ENCODE measurements at places on chromosomes 2 and 18.

DNA sequence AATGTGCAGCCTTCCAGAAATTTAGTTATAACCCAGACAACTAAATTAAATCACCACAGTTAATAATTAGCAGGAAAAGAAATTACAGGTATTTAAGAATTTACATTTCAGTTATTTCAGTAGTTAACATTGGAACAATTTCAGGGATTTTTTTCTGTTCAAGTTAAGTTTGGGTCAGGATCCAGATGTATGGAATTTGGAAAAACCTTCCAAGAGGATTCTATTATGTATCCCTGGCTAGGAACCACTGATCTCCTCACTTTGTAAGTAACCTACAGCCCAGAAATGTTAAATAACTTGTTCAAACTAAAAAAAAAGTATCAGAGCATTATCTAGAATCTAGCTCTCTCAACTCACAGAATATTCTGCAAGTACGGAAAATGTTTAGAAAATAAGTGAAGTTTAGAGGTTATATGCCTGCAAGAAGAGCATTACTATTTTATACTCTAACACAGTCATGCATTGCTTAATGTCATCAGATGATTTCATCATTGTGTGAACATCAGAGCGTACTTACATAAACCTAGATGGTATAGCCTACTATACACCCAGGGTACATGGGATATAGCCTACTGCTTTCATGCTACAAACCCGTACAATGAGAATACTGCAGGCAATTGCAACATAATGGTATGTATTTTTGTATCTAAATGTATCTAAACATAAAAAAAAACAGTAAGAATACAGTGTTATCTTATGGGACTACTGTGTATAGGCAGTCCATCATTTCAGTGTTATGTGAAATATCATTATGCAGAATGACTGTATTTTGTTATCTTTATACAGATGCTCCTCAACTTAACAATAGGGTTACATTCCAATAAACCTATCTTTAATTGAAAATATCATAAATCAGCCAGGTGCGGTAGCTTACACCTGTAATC is 6.1 kb downstream of the NCKAP1 start:
- no peak for DNase-seq

- DNase-seq: no peak
These were observed 196.1 kb upstream of the CTAGE1 start for GRCh38 chr18:22613788-22614187.

DNA sequence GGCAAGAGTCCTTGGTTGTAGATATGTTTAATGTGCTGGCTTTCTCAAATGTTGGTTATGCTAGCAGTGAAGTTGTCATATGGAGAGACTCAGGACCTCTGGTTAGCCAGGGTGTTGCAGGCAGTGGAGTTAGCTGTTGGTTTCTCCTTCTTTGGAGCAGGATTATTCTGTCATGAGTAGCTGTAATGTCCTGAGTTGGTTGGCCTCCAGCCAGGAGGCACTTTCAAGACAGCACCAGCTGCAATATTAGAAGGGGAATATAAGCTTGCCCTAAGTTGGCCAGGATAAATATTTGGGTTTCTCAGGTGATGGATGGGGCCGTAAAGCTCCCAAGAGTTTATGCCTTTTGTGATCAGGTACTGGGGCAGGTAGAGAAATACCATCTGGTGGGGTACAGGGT is 65.5 kb downstream of the MSTN start:
- no peak for DNase-seq

- no peak for DNase-seq
These were observed 30.1 kb downstream of the PLEKHA3 start for GRCh38 chr2:178510384-178510783.

DNA sequence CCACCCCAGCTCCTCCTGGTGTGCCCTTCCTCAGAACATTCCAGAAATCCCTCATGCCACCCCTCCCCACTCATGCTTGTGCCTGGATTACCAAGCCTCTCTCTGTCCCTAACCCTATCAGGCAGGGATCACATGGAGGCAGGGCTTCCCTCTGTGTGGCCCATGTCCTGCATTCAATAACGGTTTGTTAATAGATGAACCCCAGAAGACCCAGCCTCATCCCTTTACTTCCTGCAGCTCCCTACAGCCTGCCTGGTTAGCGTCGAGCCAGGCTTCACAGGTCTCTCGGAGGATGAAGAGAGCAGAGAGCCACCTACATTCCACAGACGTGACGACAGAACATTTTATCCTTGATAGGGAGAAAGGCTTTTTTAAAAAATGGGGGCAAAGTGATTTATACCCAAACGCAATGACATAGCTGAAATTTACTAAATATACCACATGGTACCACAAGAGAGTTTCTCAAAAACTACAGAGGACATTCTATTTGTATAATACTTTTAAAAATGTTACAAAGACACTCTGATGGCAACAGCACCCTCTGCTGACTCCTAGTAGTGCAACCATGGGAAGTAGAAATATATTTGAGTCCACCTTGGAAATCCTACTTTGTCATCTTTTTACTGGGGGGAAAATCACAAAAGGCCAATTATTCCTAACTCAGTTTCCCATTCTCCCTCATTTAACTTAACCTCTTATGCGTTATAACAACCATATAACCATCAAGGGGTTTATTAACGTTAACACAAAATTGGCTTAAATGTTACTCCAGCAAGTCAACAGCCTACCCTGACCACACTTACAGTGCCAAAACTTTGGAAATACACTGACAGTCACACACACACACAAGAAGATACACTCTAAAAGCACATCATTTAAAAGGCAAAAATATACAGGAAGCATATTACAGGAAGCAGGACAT is 30.7 kb downstream of the FBXO15 start:
- DNase-seq: no peak

- no peak for DNase-seq
These were observed at the start of gene LYG2 for GRCh38 chr2:99255491-99256318. TSS of gene LYG2 (minus strand) at chr2:99255666. CDS start at chr2:99254260, 1,406 bp downstream.

DNA sequence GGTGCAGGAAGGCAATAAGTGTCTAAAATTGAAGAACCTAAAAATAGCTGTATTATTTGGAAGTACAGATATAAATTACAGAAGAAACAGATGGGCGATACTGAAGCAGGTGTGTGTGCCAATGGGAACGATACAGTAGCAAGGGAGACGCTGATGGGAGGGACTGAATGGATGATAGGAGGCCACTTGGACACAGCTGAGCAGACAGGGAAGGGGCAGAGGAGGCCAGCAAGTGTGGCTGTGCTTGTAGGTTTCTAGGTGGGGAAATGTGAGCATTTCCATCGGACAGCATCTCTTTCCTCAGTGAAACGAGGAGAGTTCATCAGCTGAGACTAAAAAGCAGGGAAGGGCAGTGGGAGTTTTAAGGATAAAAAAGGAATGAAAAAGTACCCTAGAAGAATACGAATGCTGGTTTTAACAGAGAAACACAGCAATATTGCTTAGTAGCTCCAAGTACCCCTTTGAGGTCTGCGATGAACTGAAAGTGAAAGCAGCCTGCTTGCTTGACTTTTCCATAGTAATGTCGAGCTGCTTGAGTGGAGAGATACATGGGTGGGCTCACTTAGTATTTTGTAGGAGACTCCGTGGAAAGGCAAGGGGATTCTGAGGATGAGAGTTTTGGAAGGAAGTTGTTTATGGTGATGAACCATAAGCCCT is 91.7 kb upstream of the EPC2 start:
- peak; percentile 62 for DNase-seq

- no peak for DNase-seq
These were observed 55.0 kb downstream of the NDUFA10 start for GRCh38 chr2:239970004-239970623.

DNA sequence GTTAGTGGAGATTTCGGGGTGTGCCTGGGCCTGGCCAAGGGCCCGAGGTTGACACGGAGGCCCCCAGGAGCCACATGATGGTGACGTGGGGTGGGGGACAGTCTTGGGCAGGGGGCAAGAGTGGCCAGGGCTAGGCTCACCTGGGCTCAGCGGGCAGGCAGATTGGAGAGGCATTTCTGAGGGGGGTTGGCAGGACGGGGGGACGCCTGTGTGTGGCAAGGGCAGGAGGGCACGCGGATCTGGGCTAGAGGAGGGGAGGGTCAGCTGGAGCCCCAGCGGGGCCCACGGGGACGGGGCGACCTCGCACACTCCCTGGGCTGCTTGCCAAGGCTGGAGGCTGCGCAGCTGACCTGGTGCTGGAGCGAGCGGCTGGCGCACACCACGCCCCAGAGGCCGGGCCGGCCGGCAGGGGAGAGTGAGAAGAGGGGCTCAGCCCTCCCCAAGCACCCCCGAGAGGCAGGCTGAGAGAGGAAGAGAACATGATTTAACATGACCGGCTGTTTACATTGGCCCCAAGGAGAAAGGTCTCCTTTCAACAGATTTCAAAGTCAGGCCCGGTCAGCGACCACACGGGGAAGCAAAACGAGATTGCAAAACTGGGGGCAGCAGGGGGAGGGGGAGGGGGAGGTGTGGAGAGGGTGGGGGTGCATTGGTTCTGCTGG is 38.0 kb upstream of the SNED1 start:
- DNase-seq: no peak

- DNase-seq: no peak
These were observed 202.3 kb downstream of the ALPK2 start for GRCh38 chr18:58426611-58427010.

GRCh38 chr18:45664824-45665763 is 49.8 kb downstream of the SLC14A2 start:
- DNase-seq: peak; percentile 69

DNA sequence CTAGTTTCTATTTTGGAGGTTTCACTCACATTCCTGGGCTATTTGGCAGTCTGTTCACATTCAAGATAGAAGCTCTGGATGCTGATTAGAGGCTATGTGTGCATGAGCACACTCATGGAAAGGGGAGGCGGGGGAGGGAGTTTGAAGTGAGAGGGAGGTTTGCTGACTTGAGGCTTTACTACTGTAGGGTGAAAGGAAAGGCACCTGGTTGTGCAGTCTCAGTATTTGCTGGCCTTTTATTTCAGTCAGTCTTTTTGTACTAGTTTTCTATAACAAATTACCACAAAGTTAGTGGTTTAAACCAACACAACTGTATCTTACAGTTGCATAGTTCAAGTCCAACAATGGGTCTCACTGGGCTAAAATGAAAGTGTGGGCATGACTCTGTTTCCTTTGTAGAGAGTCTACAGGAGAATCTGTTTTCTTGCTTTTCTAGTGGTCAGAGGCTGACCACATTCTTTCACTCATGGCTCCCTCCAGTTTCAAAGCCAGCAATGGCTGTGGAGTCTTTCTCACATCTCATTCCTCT is 47.7 kb upstream of the NR4A2 start:
- no peak for DNase-seq

DNA sequence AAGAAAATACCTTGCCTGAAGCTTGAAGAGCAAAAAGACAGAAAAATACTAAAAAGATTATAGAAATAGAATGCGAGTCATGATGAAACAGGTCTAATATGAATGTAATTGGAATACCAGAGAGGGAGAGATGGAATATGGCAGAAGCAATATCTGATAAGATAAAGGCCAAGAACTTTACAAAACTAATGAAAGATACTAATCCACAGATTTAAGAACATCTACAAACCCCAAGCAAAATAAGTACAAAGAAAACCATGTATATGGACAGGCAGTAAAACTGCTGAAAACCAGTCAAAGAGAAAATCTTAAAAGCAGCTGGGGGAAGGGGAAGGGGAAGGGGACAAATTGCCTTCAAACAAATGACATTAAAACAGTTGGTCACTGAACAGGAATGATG is 67.0 kb downstream of the PIGN start:
- DNase-seq: no peak

GRCh38 chr2:150788426-150789140 is 301.1 kb upstream of the RND3 start:
- no peak for DNase-seq

DNA sequence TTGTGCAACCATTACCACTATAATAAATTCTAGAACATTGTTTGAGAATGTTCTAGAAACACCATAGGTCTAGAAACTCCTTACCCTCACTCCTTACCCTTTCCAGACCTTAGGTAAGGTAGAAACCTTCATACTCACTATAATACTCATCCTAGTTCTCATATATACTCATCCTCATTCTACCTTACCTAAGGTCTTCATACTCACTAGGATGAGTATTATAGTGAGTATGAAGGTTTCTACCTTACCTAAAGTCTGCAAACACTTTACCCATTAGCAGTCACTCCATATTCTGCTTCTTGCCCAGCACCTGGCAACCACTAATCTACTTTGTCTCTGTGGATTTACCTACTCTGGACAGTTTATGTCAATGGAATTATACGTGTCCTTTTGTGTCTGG is 75.0 kb downstream of the TMEM185B start:
- no peak for DNase-seq

DNA sequence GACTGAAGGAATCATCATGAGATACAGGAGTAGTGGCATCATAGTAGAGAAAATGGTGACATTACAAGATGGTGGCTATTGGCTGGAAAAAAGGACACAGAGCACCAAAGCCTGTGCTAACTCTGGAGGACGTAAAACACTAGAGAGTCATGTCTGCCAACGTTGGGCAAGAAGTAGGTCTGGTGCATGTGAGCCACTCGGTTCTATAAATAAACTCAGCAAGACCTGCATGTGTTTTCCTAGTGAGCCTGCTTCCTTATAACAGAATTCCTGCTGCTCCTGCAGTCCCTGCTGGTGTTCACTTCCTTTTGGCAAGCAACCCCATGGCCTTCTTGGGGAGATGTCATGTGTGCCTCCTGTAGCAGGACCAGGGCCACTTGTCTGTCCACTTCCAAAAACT is 325.2 kb downstream of the OSR1 start:
- DNase-seq: no peak

DNA sequence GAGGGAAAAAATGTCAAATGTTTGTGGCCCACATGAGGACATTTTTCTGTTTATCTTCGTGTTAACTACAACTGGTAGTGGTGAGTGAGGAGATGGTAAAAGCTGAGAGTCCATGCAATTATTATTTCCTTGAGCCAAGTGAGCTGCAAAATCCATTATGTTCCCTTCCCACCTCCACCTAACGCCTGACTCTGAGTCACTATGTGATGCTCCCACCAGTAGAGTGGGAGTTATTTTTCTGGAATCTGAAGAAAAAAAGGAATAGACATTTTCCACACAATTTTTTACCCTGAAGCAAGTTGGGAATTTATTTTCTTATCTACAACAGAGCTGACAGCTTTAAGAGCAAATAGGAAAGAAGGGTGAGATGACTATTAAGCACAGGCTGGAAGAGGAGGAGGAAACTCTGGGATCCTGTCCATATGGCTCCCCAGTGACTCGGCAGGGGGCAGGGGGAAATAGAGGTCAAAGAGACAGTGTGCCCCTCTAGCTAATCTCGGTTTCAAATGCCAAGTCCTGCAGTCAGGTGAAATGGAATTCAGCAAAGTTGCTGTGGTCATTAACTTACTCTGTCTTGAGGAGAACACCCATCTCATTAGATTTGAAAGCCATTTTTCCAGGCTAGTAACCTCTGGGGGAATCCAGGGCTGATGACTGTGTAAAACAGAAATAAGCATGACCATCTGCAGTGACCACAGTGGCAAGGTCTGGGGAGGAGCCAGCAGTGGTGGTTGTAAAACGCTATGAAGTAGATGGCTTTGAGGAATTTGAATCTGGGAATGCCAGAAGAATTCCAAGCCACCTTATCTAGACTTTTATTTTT is 463.9 kb downstream of the STK39 start:
- no peak for DNase-seq

DNA sequence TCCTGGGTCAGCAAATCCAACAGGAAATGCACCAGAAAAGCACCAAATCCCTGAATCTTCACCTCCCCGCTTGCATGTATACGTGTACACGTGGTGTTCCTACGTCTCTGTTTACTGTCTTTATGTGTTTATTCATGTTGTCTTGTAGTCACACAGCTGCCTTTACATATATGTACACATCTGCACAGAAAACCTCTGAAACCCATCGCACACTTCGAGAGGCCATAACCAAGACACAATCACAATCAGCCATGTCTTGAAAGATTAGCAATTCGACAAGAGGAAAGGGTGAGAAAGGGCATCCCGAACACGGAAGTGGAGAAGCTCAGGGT is 98.1 kb downstream of the PLB1 start:
- no peak for DNase-seq

GRCh38 chr2:239262484-239263230 is 138.2 kb downstream of the HDAC4 start:
- DNase-seq: no peak

Measured in NCI-H1694 treated with DMSO at 0.1 percent for 48 hours (cell line).